ENCODE measurements at places on chromosomes 4 and X.

GRCh38 chrX:37921758-37922157, 74.4 kb upstream of the DYNLT3 start:
- DNase-seq: no peak

- no peak for DNase-seq
These were observed 49.8 kb upstream of the TMEM33 start for GRCh38 chr4:41885456-41885855.

DNA sequence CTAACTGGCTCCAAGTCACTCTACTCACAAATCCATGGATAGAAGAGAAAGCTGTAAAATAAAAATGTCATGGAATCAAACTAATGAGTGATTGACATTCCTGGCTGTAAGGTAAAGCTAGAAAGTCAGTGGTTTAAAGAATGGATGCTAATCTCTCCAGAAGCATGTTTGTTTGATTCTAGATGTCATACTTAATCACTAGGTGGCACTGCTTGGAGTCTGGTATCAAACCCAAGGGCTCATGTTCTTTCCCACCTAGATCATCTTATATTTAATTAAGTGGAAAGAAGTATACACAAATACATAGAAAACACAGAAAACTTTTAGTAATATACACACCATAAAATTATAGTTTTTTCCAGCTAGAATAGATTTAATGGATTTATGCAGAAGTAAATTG, 2666.6 kb downstream of the PCDH7 start:
- no peak for DNase-seq

DNA sequence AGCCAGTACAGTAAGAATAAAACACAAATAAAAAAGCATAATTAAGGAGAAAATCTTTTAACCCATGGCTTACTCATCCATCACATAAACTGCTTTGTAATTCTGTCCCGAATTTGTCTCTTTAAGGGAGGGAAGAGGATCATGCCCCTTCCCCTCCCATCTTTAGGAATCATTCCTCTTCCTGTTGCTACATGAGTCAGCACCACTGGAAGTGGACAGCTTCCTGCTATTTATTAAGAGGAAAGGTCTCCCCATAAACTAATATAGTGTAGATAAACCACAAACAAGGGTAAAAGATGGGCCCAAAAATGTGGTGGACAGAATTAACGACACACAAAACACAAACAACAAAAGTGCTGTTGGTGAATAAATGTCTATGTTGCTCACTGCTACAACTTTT, 75.8 kb downstream of the PPP3CA start:
- DNase-seq: no peak

DNA sequence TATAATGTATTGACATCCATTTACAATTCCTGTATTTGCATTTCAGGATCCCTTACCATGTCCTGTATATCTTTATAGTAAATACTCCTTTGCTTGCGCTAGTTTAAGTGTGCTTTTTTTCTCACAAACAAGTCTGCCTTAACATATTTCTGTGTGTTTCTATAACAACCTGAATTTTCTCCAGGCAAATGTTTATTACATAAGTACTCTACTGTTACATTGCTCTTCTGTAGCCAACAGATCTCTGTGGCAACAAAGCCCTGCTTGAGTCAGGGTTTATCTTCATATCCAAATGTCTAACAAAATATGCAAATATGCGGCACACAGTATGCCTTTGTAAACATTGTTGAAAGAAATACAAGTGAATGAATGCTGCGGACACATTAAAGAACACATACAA, 625.5 kb downstream of the TLL1 start:
- DNase-seq: no peak

All from NCI-H2081 (cell line).